HFFc6 (cell line): ENCODE measurements at places on chromosomes 5 and 9.

GRCh38 chr5:124735169-124735858, 11.1 kb downstream of the ZNF608 start:
- peaks cover 35% of the 10 kb centered on the region for H3K27me3 ChIP-seq
- H3K27ac ChIP-seq = peak overlapping the region; percentile 27
- peak overlapping the region; percentile 80 for H3K4me3 ChIP-seq
- peaks cover 26% of the 10 kb centered on the region for H3K4me1 ChIP-seq

DNA sequence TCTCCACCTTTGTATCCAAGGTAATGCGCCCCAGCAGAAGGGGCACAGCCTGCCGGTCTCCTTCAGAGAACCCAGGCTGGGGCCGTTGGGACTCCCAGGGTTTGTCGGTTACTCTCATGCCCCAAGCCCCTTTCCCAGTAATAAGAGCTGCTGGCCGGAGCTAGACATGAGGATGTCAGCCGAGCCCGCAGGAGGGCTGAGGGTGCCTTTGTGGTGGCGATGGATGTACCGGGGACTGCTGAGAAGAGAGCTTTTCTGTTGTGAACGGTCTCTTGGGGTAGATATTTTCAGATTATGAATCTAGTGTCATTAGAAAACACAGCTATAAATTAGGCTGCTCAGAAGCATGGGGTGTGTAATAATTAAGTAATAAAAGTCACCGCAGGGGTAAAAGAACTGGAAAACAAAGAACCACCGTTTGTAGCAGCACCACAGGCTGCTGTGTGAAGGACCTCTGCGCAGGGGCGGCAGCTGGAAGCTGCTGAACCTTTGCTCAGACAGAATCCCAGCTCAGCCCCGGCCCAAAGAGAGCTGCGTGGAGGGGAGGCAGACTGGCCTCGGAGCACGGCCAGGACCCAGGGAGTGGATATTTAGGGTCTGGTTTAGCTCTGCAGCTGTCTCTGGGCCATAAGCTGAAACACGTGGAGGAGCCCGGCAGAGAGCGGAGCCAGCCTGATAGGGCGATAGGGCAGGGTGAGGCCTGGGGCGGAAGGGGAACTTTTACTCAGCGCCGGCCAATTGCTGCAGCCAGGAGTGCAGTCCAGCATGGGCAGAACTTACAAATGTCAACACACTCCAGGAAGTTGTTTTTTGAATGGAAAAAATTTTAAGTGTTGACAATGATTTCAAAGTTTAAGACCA, 50.5 kb upstream of the BARHL1 start:
- no peaks in the 10 kb centered on the region for H3K36me3 ChIP-seq
- H3K27ac ChIP-seq = no peak overlapping the region
- H3K4me1 ChIP-seq = no peaks in the 10 kb centered on the region

DNA sequence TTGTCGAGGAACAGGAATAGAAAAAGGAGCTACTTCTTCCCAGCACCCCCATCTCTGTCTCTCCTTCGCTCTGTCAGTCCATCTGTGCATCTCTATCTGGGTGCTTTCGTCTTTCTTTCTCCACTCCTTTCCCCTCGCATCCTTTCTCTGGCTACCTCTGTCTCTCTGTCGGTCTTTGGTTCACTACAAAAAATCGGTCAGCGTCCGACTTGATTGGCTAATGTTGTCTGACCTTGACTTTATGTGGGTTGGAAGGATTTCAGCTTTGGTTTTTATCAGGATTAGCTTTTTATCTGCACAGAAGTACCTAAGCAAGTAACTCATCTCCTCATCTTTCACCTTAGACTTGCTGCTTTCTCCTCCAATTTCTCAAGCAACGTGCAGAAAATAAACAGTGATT, 575.2 kb upstream of the ZNF462 start:
- H3K4me3 ChIP-seq = no peak overlapping the region
- no peak for DNase-seq
- H3K27ac ChIP-seq = no peak overlapping the region
- H3K4me1 ChIP-seq = no peaks in the 10 kb centered on the region
- H3K36me3 ChIP-seq = no peaks in the 10 kb centered on the region

DNA sequence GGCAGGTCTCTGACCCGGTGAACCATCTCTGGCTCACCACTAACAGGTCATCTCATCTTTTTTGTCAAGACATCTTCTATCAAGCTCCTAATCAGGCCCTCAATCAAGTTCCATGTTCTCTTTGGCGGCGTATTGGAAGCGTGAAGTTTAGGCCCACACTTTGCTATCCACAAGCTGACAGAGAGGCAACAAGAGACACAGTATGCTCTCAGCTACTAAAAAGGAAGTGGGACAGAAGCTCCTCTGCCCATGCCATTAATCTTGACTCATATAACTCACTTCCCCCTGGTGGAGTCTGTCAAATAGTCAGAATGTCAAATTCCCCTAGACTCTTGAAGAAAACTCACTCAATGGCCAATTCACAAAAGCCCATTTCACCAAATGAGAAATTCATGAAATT, 77.6 kb upstream of the TMC1 start:
- H3K27ac ChIP-seq = peak overlapping the region; percentile 89
- no peaks in the 10 kb centered on the region for H3K36me3 ChIP-seq
- H3K4me3 ChIP-seq = peak overlapping the region; percentile 36; the same call in 1 of the 2 replicates
- H3K4me1 ChIP-seq = peaks cover 79% of the 10 kb centered on the region

GRCh38 chr9:79809931-79810330, 238.2 kb downstream of the TLE4 start:
- peak; percentile 83 for DNase-seq
- H3K4me3 ChIP-seq = peak overlapping the region; percentile 29; the same call in 1 of the 2 replicates
- H3K4me1 ChIP-seq = peaks cover 34% of the 10 kb centered on the region

DNA sequence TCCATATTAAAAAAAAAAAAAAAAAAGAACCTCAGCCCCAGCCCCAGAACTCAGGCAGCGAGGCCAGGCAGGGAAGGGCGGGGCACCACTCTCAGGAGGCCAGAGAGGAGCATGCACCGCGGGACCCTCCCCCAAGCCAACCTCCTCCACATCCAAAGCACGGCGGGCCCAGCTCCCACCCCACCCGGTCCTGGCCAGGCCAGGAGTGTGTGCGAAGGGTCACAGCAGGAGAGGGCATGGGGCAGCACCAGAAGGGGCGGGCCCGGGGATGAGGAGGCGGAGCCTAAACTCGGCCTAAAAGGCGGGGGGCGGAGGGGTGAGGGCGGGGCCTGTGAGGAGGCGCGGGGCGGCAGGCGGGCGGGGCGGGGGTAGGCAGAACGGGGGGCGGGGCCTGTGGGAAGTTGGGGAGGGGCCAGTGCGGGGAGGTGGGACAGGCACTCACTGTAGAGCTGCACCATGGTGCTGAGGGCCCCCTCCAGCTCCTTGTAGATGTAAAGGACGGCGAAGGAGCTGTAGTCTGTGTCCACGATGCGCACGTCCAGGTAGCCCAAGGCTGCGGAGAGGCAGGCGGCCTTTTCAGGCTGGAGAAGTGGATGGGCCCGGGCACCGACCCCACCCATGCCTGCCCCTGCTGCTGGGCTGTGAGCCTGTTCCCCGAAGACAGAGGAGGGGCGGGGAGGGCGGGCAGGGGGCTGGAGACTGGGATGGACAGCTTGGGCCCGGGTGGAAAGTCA, 1.2 kb downstream of the LCN15 start:
- H3K36me3 ChIP-seq = no peaks in the 10 kb centered on the region
- H3K27me3 ChIP-seq = peaks cover 9% of the 10 kb centered on the region
- H3K4me3 ChIP-seq = no peak overlapping the region
